ENCODE measurements at places on chromosomes 7 and 10. TPM values are rescaled to one million over a fixed set of nuclear protein-coding genes. Genes with fewer than 3 reads are reported as not detected.

The DIP2C gene
- 13.5 TPM for total RNA-seq

The FGL2 gene
- not detected for total RNA-seq

The FAM171A1 gene
- total RNA-seq: 98.1 TPM

The PNLIP gene
- not detected for total RNA-seq

The SDK1 gene
- 2.3 TPM for total RNA-seq

The IFIT1B gene
- total RNA-seq: not detected

All from glomerular endothelial cell (primary cell).